Fibroblast of skin of scalp (primary cell): ENCODE measurements at places on chromosomes 4 and X.

- DNase-seq: peak; percentile 80
Measured at GRCh38 chr4:156642161-156642560, 329.4 kb downstream of the PDGFC start.

DNA sequence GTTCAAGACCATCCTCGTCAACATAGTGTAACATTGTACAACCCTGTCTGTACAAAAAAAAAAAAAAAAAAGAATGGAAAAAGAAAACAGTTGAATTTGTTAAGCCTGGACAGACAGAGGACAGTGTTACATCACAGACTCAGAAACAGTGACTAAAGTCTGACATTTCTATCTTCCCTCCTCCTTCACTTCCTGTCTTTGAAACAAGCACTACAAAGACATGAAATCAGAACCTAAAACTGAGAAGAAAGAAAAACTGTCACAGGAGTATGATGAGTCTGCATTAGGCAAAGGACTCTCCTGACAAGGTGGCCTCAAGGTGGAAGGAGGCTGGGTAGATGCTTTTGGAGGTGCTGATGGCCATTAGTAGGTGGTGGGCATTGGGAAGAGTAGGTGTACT, 126.7 kb downstream of the RBM47 start:
- no peak for DNase-seq

DNA sequence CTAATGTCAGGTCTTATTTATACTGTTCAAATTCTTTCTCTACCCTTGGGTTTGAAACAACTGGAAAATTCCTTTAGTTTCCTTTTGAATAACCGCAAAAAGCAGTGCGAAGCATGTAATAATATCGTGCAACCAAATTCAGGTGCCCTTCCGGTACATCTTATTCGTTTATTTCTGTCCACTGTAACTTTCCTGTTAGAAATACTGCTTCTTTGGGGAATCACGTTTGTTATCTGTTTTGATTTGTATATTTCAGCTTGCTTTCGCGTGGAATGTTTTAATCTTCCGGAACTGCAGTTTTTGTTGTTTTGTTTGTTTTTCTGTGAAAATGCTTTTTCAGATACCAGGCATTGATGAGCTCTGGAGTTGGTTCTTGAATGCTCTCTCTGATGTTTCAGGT, 85.7 kb upstream of the HPRT1 start:
- DNase-seq: no peak

- no peak for DNase-seq
Measured at GRCh38 chrX:28590396-28590795, 3.1 kb downstream of the IL1RAPL1 start.

DNA sequence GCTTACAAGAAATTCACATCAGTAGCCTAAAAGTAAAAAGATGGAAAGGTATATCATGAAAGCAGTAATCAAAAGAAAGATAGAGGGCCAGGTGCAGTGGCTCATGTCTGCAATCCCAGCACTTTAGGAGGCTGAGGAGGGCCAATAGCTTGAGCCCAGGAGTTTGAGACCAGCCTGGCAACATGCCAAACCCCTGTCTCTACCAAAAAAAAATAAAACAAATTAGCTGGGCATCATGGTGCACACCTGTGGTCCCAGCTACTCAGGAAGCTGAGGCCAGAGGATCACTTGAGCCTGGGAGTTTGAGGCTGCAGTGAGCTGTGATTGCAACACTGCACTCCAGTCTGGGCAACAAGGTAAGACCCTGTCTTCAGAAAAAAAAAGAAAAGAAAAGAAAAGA, 55.5 kb downstream of the GSPT2 start:
- no peak for DNase-seq

GRCh38 chr4:12036450-12036849, 607.8 kb upstream of the HS3ST1 start:
- no peak for DNase-seq
